ENCODE measurements at places on chromosomes 13 and 19. TPM values are rescaled to one million over a fixed set of nuclear protein-coding genes. Genes with fewer than 3 reads are reported as not detected.
A peak's percentile ranks its signal among the peaks of the same experiment; 100 is the strongest.

GRCh38 chr13:73195091-73195490 lies 136.3 kb downstream of the KLF5 start:
- no peaks in the 10 kb centered on the region for H3K4me1 ChIP-seq
- no peak overlapping the region for H3K4me3 ChIP-seq
- no peaks in the 10 kb centered on the region for H3K36me3 ChIP-seq
- no peaks in the 10 kb centered on the region for H3K27me3 ChIP-seq

- no peak for DNase-seq
- no peak overlapping the region for H3K27ac ChIP-seq
- no peaks in the 10 kb centered on the region for H3K4me1 ChIP-seq
- no peaks in the 10 kb centered on the region for H3K36me3 ChIP-seq
These were observed 15.0 kb upstream of the ALOX5AP start for GRCh38 chr13:30720172-30720869.

- H3K4me1 ChIP-seq = no peaks in the 10 kb centered on the region
- DNase-seq = no peak
These were observed 1394.8 kb upstream of the SLC10A2 start for GRCh38 chr13:104461049-104461448.

EDDM13 gene
- not detected for total RNA-seq

DNA sequence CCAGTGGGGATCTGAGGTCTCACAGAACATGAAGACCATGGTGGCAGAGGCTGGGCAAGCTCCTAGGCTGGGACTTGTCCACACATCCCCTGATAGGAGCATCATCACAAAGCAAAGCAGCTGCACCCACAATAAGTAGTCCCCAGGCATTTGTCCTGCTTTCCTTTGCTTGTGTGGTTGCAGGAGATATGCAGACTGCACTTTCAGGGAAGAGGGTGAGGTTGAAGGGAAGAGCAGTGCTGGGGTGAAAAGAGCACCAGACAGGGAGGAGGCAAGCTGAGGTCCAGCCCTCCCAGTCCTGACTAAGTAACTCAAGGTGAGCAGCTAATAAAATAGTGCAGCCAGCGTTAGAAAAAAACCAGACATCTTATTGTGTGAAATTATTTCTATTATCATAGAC lies 383.6 kb downstream of the UQCRFS1 start:
- DNase-seq = no peak
- no peaks in the 10 kb centered on the region for H3K36me3 ChIP-seq
- H3K4me1 ChIP-seq = no peaks in the 10 kb centered on the region
- H3K27ac ChIP-seq = no peak overlapping the region
- no peak overlapping the region for H3K4me3 ChIP-seq

- no peak for DNase-seq
- no peaks in the 10 kb centered on the region for H3K36me3 ChIP-seq
- no peak overlapping the region for H3K27ac ChIP-seq
- no peak overlapping the region for H3K4me3 ChIP-seq
These were observed 224.4 kb downstream of the LACC1 start for GRCh38 chr13:44104197-44104490.

- H3K27me3 ChIP-seq = no peaks in the 10 kb centered on the region
- H3K27ac ChIP-seq = no peak overlapping the region
- peaks cover 9% of the 10 kb centered on the region for H3K4me1 ChIP-seq
These were observed 4.3 kb downstream of the CAB39L start for GRCh38 chr13:49439609-49440008.

FPR3 gene
- total RNA-seq = not detected

DNA sequence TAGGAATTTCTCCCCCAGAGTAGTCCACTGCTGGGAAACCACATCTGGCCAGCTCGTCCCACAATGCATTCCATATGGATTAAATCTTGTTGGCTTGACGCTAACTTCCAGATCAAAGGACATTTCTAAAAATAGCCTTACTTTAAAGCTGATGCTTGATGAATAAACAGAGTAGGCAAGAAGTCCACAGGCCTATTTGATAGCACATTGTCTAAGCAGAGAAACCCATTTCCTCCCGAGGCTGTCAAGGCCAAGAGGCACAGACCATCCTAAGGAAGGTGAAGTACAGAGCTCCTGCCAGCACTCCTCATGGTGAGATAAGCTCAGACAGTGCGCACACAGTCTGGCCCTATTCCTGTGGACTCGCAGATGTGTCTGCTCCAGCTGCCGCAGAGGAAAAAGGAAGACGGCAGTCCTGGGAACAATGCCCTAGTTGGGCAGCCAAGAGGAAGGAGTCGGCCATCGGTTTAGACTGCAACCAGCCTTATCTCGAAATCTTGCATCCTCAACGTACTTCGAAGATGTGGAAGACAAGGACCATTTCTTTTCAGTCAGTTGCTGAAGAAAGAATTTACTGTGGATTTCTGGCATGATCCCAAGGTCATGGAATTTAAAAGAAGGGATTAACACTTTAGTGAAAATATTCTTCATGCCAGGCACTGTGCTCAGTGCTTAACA lies 156.8 kb downstream of the RGCC start:
- H3K4me1 ChIP-seq = peaks cover 39% of the 10 kb centered on the region
- peak overlapping the region; percentile 16 for H3K4me3 ChIP-seq
- no peaks in the 10 kb centered on the region for H3K36me3 ChIP-seq
- no peaks in the 10 kb centered on the region for H3K27me3 ChIP-seq
- peak; percentile 23 for DNase-seq
- peak overlapping the region; percentile 75 for H3K27ac ChIP-seq

MISP gene
- total RNA-seq = 38.2 TPM

Data from HCT116 (cell line).